ENCODE measurements at places on chromosomes 3 and 15. TPM values are rescaled to one million over a fixed set of nuclear protein-coding genes. Genes with fewer than 3 reads are reported as not detected.

Gene CCDC13
- 1.2 TPM for total RNA-seq

Gene CADPS
- 0.50 TPM for total RNA-seq

Gene POPDC2
- not detected for total RNA-seq

Gene GHSR
- total RNA-seq = not detected

Gene AGBL1
- total RNA-seq = not detected

Gene LRRC34
- 7.1 TPM for total RNA-seq

Gene GLDN
- 0.30 TPM for total RNA-seq

Gene TAGLN3
- 1.0 TPM for total RNA-seq

Gene NEK10
- 0.34 TPM for total RNA-seq

Gene IRAK2
- total RNA-seq = 3.0 TPM

Gene CSPG5
- 0.17 TPM for total RNA-seq

Gene TMEM207
- not detected for total RNA-seq

Gene CAMK2N2
- total RNA-seq = not detected

Gene CLEC3B
- total RNA-seq = 23.4 TPM

Gene CMTM7
- total RNA-seq = 15.5 TPM

Gene ABI3BP
- total RNA-seq = 4.7 TPM

Gene SI
- total RNA-seq = not detected

Gene GBE1
- total RNA-seq = 62.4 TPM

Gene GOLGA8G
- total RNA-seq = not detected

Gene SNAP23
- 43.9 TPM for total RNA-seq

Gene DUOX1
- total RNA-seq = not detected

Gene THPO
- not detected for total RNA-seq

Gene GPR62
- 0.15 TPM for total RNA-seq

Gene EPHA3
- total RNA-seq = 0.15 TPM

All from bronchus fibroblast of lung (primary cell).